ENCODE measurements at places on chromosomes 3 and 15.
A peak's percentile ranks its signal among the peaks of the same experiment; 100 is the strongest.

GRCh38 chr3:9147215-9147895, 102.1 kb downstream of the SRGAP3 start:
- DNase-seq: no peak

- no peak for DNase-seq
Observed at GRCh38 chr3:112874725-112875124, 28.1 kb upstream of the CD200R1L start.

- DNase-seq: no peak
Observed at GRCh38 chr3:165056510-165056909, 21.8 kb downstream of the SI start.

DNA sequence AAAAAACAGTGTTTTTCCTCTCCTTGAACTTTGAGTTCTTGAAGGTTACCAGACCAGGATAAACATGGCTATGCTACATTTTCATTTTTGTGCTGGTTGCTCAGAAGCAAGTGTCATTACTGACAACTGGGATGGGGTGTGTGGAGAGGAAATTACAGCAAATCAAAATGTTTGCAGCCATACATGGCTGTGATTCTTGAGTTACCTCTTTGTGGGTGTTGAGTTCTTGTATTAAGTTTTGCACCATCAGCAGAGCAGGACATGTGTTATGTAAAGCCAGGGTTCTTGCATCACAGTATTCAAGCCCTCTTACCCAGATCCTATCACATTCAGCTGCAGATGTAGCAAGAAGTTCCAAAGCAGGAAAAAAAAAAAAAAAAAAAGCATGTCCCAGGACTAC, 53.9 kb upstream of the ATOSA start:
- DNase-seq: no peak

DNA sequence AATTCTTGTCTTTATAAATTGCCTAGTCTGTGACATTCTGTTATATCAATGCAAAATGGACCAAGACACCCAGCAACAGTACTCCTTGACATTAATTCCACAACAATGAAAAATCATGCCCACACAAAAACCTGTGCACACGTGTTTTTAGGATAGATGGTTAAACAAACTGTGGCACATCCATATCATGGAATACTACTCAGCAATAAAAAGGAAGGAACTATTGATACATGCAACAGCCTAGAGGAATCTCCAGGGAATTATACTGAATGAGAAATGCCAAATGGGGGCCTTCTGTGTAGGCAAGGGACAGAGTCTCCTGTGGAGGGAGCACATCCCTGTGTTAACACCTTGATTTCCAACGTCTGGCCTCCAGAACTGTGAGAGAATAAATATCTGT, 388.5 kb downstream of the MAGI1 start:
- no peak for DNase-seq

GRCh38 chr3:45060165-45060892, 34.2 kb downstream of the CLEC3B start:
- DNase-seq: no peak

DNA sequence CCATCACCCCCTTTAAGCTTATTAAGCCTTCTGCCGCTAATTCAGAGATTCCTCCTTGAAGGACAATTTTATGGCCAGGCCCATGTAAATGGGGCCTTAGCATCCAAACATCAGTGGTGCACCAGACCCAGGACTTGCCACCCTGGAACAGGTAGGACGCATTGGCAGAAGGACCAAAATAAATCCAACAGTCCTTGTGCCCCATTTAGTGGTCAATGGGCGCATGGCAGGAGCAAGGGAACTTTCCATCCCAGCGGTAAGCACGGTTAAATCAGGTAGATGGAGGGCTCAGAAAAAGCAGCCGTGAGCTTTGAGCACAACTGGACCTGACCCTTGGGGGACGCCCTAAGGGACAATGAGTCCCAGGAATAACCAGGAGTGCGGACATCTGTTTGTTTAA, 540.8 kb upstream of the ROBO1 start:
- DNase-seq: no peak

DNA sequence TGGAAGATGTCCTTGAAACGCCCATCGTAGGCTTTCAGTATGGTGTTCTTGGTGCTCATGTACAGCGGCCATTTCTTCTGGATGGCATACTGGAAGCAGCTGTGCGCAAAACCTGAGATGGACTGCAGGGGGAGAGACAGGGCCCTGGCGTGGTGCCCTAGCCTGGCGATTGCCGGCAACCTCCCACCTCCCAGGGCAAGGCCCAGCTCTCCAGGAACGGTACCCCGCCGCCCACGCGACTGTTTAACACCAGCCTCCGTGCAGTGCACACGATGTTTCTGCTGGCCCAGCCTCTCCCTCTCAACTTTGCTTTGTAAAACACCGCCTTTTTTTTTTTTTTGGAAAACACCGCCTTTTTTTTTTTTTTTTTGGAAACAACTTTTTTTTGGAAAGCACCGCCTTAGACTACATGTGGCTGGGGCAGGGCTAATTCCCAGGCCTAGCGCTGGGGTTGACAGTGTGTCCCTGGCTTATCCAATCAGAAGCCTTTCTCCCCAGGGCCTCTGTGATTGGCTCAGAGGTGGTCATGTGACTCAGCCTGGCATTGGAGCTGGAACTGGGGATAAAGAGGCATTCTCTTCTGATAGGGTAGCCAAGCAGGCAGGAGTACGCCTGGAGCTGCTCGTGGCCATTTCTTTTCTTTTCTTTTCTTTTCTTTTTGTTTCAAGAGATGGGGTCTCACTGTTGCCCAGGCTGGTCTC, 14.7 kb downstream of the IDH2 start:
- DNase-seq: peak; percentile 30

- no peak for DNase-seq
Observed at GRCh38 chr3:62811119-62811518, 64.1 kb downstream of the CADPS start.

DNA sequence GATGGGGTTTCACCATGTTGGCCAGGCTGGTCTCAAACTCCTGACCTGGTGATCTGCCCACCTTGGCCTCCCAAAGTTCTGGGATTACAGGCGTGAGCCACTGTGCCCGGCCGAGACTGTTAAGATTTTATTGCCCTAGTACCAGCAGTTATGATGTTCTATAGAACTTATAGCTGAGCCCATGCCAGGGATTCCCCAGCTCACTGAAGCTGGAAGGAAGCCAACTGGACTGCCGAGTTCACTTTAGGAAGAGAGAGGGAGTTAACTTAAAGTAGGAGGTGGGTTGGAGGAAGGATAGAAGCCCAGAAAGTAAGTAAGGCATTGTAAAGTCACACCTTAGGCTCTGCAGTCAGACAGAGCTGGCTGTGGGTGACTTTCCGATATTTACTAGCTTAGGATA, 101.1 kb upstream of the BOC start:
- no peak for DNase-seq

DNA sequence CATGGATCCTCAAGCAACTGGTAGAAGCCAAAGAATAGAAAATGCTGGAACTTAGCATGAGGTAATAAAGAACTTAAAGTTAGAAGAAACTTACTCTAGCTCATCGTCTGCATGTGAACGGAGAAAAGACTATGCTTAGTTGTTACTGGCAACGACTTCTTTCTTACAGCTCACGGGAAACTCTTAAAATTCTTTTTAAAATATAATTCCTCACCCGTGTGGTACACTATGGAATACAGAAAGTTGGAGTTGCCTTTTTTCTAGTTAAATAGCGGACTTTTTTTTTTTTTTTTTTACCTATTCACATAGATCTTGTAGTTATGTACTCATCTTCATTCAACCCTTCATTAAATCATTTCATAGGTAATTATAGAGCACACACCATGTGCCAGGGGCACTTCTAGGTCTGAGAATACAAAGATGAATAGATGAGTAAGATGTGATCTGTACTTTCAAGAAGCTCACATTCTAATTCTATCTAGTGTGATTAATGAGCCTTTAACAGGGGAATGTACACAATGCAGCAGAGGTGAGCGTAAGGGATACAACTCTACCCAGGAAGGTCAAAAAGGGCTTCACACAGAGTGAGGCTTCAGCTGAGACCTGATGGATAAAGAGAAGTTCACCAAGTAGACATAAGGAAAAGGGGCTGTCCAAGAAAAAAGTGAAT, 18.4 kb upstream of the KCNMB2 start:
- DNase-seq: no peak

DNA sequence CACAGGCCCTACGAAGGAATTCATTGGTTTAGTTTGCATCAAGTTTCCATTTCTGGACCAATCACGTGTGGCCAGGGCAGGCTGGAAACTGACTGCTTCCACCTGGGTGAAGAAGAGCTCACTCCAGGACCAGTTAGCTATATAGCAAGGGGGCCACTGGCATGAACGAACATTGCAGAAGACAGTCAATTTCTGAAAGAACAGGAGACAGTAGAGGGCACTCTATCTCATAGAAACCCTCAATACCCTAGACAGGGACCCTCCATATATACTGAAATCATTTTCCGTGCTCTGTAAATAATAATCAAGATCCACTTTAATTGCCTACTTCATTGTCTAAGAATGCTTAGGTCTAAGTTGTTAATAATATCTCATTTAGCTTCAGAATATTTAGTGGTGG, 215.6 kb downstream of the CADPS start:
- no peak for DNase-seq

DNA sequence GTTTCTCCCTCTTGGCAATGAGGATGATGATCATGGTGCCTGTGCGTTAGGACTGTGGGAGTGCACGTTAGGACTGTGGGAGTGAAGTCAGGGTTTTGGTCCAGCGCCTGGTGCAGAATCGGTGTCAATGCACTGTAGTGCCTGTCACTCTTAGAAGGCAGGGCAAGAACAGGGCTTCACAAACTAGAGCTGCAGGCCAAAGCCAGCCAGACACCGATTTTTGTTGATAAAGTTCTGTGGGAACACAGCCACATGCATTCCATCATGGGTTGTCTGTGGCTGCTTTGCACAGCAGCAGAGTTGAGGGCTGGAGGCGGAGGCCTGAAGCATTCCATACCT, 32.6 kb upstream of the NR2C2 start:
- DNase-seq: no peak

DNA sequence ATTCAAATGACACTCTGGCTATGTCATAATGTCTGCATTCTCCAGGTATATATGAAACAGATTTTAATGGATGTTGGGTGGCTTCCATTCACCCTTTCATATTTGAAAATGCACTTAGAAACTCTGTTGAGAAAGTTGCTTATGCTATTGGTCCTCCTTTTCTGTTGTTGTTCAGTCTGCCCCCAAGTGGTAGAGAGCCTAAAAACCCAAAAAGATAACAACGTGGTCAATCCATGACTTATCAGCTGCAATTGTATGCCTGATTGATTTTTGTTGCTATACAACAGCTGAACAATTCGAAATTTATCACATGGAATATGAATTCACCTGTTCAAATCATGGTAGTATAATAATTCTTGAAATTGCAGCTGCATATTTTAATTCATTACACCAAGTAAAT, 279.8 kb downstream of the ROBO2 start:
- DNase-seq: no peak

DNA sequence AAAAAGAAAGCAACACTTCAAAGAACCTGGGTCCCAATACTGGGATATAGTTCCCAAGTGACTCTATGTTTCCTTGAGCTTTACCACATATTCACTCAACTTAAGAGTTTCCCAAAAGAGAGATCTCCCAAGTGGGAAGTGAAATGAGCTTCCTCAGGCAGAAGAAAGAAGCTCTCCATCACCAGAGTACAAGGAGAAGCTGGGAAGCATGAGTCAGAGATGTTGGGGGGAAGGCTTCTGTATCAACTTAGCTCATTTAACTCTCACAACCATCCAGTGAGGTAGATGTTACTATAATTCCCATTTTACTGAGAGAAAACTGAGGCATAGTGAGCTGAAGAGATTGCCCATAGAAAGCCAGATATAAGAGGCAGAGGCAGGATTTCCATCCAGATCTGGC, 47.0 kb upstream of the TRIM42 start:
- peak; percentile 6 for DNase-seq

- peak; percentile 93 for DNase-seq
Observed at GRCh38 chr15:78906316-78906620, 33.6 kb downstream of the MORF4L1 start.

GRCh38 chr3:170759511-170760173, 110.4 kb downstream of the RPL22L1 start:
- no peak for DNase-seq

DNA sequence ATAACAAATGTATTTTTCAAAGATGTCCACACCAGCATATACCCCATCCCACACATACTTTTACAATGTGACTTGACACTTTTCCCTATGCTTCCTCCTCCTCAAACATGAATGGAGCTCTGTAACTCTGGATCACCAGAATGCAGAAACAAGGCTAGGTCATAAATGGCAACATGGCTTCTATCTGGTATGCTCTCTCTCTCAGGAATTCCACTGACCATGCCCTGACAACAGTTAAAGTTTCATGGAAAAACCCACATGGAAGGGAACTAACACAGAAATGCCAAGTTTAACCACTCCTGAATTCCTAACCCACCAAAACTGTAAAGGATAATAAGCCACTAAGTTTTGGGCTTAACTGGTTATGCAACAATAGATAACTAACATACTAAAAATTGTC, 19.9 kb downstream of the MYO9A start:
- DNase-seq: no peak

DNA sequence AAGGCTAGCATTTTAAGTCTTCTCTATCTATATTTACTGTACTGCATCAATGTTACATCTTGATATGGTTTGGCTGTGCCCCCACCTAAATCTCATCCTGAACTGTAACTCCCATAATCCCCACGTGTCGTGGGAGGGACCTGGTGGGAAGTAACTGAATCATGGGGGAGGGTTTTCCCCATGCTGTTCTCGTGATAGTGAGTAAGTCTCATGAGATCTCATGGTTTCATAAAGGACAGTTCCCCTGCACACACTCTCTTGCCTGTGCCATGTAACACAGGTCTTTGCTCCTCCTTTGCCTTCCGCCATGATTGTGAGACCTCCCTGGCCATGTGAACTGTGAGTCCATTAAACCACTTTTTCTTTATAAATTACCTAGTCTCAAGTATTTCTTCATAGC, 161.5 kb downstream of the TBC1D5 start:
- no peak for DNase-seq

DNA sequence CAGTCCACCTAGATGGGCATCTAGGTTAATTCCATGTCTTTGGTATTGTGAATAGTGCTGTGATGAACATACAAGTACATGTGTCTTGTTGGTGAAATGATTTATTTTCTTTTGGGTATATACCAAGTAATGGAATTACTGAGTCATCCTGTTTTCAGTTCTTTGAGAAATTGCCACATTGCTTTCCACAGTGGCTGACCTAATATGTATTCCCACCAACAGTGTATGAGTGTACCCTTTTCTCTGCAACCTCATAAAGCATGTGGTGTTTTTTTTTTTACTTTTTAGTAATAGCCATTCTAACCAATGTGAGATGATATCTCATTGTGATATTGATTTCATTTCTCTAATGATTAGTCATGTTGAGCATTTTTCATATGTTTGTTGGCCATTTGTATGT, 86.0 kb upstream of the NDN start:
- DNase-seq: no peak

GRCh38 chr3:118348169-118348557, 686.5 kb downstream of the IGSF11 start:
- no peak for DNase-seq

Data from EL (cell line).